ENCODE measurements at places on chromosomes 3 and 15.

DNA sequence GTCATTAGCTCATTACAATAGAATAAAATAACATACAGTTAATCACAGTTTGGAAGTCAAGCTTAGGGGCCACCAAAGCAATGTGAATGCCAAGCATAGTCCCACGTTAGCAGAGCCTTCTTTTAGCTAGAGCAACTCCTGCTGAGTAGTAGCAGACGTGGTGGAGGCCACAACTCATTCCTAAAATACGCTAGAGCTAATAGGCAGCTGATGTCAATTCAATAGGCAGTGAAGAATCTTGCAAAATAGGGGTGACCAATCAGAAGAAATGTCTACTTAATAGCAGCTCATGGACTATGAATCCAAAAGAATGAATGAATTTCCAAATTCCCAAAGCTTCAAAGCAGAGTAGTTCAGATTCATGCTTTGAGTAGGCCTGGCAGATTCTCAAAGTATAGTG lies 292.9 kb upstream of the RORA start:
- DNase-seq: no peak

DNA sequence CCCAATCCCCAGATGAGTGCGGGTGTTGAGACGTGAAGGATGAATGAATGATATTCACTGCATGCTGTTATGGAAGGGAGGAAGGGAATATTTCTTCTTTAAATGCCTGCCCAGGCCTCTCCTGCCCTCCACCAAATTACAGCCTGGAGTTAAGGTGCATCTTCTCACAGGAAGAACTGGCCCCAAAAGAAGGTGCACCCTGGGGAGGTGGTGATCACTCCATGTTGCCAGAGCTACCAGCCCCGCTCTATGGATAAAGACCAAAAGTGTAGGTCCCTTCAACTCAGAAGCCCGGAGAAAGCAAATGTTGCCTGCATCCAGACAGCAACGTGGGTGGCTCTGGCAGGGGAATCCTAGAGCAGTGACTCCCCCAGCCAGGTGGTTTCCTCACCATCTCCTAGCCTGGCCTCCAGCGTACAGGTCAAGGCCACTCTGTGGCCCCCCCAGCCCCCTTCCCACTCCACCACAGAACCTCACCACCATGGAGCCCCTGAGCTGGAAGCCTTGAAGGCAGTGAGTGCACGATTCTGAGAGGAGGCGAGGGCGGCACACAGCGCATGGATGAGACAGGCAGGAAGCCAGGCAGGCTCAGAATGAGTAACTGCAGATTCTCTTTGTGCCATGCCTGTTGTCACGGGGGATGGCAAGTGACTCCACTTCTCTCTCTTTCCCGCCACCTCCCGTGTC lies 3.5 kb upstream of the VIPR1 start:
- DNase-seq: no peak

GRCh38 chr3:115670911-115671310 lies 47.6 kb downstream of the GAP43 start:
- DNase-seq: no peak

DNA sequence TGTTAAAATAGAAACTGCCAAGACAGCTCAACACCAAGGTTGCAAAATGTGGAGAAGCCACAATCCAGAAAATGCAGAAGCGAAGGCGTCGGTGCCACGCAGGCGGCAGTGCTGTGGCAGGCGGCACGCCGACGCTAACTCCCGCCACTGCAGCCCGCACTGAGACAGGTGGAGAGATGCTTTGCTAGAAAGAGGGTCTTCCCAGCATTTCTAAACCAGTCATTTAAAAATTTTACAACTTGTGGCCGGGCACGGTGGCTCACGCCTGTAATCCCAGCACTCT lies 23.2 kb downstream of the CYFIP1 start:
- DNase-seq: no peak

- DNase-seq: no peak
These were observed 12.1 kb downstream of the GALK2 start for GRCh38 chr15:49182128-49182527.

GRCh38 chr3:72082186-72082715 lies 297.3 kb upstream of the PROK2 start:
- no peak for DNase-seq

- DNase-seq: no peak
These were observed 169.5 kb downstream of the MBNL1 start for GRCh38 chr3:152438181-152438580.

DNA sequence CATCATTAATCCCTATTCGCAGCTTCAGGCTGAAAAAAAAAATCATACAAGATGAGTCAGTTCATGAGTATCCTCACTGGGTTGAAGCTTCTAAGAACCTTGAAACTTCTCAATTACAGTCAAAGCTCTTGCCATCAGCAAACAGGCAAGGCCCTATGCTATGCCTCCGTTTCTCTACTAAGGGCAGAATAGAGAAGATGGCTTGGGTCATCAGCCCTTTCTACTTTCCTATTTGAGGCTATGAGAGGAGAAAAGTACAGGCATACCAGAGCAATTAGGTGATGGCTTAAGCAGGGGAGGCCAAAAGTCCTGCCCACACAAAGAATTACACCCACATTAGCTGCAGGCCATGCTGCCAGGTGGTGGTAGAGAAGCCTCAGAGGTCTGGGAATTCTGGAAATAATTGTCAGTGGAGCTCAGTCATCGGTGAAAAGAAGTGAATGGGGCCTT lies 89.0 kb downstream of the MRPL46 start:
- DNase-seq: no peak

DNA sequence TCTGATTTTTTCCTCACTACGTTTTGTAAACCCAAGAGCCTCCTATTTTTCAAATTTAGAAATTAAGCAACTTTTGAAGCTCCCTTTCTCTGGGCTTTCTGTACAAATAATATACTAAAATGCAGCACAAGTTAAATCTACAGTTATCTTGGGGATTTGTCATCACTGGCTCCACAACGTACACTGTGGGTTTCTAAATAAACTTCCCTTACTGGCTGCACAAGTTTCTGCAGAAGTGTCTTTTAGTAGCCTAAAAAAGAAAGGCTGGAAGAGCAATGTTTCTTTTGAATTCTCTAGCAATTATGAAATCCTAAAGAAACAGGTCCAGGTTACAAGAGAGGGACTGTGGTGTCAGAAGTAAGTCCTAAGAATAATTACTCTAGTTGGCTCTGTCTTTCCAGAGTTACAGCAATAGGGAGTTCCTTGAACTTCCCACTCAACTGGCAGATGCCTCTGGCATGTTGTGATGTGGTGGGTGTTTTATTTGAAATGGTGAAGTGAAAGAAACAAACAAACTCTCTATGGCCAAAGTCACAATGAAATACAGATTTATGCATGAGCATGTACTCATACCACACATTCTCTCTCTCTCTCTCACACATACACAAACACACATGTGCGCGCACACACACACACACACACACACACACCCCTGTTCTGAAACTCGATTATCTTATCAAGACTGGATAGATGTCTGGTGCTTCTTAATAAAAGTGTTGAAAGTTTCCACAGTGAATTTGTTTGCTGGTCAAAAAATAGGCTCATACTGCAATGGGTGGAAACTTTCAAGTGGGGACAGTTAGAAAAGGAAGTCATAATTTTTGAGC lies 198.2 kb downstream of the SSR3 start:
- DNase-seq: no peak

DNA sequence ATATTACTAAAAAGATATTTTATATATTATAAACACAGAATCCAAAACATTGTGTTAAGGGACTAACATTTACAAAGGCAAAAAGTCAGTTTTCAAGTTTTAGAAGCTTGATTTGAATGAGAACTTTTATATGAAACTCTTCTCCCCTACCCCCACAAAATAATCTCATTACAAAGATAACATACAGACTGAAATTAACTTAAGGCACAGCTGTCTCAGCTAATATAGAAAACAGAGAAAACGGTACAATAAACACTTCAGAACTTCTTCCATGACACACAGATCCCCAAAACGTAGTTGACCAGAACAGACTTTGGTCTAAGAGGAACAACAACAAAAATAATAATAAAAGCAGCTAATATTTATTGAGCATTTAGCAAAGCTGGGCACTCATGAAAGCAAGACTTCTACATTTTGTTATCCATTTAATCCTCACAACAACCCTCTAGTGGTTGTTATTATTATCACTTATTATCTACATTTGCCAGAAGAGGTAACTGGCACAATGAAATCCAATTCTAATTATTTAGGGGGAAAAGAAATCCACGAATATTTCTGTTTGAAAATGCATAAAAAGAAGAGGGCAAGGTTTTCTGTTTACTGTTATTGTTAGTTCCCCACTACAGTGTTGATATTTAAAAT lies 68.1 kb downstream of the PFN2 start:
- no peak for DNase-seq

DNA sequence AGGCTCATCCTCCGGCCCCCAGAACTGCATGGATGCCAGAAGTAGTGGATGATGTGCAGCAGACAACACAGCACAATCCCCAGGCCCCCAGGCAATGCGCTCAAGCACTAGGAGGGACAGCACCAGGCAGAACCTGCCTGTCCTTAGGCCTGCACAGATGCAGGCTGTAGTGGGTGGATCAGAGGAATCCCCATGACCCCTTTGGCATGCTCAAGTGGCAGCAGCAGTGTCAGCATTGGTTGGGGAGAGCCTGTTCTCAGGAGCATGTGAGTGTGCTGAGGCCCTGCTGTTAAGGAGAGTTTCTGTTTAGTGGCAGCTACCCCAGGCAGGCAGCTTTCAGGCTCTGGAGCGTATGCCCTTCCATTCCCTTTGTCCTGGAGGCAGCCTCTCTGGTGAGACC lies 25.1 kb upstream of the CD200R1L start:
- DNase-seq: no peak

DNA sequence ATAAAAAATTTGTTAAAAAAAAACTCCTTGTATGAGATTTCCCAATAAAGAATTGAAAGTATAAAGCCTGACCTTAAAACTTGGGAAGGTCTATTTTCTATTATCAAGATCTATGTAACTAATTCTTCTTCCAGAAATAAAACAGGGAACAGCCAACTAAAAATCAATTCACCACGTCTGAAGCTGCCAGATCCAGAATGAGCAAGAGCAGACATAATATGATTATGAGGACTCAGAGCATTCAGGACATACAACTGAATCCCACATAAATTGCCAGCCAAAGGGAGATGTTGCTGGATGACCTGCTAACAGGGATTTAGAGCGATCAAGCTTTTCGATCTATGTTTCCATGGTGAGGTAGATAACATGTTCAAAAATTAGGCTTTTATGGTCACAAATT lies 1151.3 kb upstream of the CADM2 start:
- DNase-seq: no peak

DNA sequence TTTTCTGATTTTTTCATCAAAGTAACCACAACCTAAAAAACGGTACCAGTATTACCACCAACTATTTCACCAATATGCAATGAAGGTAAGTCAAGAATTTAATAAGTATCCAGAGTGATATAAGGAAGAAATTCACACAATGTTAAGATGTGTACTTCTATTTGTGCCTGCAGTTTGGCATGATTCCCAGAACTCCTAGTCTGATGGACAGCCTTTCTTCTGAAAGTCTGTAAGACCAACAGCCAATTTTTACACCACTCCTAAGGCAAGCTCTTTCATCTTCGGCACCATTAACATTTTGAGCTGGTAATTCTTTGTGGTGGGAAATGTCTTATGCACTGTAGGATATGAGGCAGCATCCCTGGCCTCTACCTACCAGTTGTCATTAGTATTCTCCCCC lies 108.3 kb downstream of the VPS13C start:
- DNase-seq: no peak

DNA sequence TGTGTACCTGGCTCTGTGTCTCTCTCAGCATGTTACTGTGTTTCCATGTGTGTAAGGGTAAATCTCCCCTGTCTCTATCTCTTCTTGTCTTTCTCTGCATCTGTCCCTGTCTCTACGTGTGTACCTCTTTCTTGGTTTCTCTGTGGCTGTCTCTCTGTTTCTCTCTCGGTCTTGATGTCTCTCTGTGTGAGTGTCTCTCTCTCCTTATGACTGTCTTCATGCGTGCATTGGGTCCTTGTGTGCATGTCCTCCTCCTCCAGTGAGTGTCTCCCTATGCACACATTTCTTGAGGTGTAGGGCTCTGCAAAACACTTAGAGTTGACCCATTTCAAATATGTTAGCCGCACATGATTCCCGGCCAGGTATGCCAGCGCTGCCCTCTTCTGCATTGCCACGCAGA lies 903.3 kb upstream of the CFAP20DC start:
- DNase-seq: no peak

DNA sequence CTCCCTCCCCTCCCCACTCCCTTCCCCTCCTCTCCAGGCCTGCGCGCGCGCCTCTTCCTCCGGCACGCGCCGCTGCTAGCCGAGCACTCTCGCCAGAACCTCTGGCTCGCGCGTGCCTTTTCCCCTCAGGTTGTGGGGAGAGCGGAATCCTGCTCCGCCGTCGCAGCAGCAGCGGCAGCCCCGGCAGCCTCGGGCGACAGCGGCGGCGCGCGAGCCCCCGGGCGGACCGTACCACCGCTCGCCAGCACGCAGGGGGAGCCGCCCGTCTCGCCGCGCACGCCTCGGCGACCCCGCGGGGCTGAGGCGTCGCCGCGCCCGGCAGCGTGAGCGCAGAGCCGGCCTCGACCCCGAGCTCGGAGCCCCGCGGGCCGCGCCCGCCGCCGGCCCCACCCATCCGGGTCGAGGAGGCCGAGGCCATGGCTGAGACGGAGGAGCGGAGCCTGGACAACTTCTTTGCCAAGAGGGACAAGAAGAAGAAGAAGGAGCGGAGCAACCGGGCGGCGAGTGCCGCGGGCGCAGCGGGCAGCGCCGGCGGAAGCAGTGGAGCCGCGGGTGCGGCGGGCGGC lies at the start of gene CDV3:
Gene CDV3 (plus strand): TSS at position 58 of the 566 bp plus-strand sequence. CDS start 359 bp downstream, at position 417.
- DNase-seq: no peak

- DNase-seq: no peak
These were observed 8.6 kb downstream of the SPG11 start for GRCh38 chr15:44654858-44655257.

- DNase-seq: no peak
These were observed 20.2 kb upstream of the CORO2B start for GRCh38 chr15:68558318-68559305.

- DNase-seq: no peak
These were observed 193.4 kb downstream of the SHOX2 start for GRCh38 chr3:157912514-157913451.

DNA sequence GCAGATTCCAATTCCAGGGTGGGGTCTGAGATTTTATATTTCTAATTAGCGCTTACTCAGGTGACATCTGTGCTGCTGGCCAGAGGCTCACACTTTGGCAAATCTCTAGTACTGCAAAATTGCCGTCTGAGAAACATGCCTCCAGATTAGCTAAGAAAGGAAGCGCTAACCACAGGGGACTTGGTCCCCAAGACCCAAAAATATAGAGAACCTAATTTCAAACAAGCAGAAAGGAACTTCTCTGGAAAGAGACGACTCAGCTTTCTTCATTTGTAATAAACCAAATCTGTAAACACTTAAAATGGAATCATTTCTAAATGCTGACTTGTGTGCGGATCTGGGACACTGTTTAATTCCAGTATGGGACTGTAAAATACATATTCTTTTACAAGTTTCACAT lies 55.7 kb downstream of the B3GNT5 start:
- DNase-seq: no peak

- no peak for DNase-seq
These were observed 542 bp downstream of the GABRA5 start for GRCh38 chr15:26867200-26868007.

- no peak for DNase-seq
These were observed 298.3 kb upstream of the NR2E3 start for GRCh38 chr15:71511796-71512681.
